ENCODE measurements at places on chromosomes 7 and 10.
A peak's percentile ranks its signal among the peaks of the same experiment; 100 is the strongest.

DNA sequence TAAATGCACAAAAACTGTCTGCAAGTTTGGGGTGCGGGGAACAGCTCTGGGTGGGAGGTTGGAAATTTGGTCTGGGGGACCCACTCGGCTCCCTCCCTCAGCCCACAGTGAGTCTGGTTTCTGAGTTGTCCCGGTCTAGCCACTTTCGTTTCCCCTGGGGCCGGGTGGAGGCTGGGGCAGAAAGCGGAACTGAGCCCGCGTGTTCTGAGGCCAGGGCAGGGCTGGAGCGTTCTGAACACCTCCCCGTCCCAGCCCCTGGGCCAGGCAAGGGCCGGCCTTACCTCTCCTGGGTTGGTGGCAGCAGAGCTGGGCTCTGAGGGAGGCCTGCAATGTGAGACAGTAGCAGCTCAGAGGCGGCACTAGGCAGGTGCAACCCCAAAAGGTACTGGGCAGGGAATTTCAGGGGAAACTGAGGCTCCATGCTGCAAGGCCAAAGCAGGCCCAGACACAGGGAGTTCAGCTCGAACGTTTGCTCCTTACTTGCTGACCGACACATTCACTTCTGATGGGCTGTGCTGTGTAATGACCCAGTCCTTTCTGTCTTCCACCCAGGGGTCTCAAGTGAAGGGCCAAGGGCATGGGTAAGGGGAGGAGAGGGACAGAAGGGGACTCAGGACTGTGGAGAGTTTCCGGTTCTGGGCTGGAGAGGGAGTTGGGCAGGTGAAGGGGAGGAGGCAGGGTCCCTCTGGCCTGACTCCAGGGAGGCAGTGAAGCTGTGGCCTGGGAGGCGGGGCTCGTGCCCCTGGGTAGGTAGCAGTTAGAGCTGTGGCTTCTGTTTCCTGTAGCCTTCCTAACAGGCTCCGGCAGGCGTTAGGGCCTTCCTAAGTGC lies 3.0 kb downstream of the IRF5 start:
- DNase-seq = peak; percentile 48

- peak; percentile 60 for DNase-seq
Observed at GRCh38 chr7:131225619-131226513, 101.8 kb upstream of the MKLN1 start.

GRCh38 chr10:133163889-133164815 lies 4.1 kb downstream of the KNDC1 start:
- DNase-seq = no peak

GRCh38 chr10:6254201-6254600 lies 51.5 kb downstream of the PFKFB3 start:
- DNase-seq = no peak

- no peak for DNase-seq
Observed at GRCh38 chr7:83796760-83797159, 147.8 kb upstream of the SEMA3E start.

DNA sequence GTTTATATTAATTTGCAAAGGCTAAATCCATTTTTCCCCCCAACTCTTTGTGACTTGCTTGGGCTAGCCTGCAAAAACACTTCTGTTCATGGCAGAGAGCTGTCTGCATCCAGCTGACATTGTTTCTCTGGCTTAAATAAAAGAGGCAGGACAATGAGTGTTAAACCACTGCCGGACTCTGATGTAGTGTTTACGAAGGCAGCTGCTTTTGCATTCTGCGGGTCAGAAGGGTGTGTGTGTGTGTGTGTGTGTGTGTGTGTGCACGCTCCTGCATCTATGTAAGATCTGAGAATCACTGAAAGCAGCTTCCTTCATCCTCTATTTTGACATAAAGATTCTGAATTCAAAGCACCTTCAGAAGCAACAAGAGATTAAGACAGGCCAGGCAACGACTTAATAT lies 28.3 kb downstream of the NRP1 start:
- DNase-seq = no peak

GRCh38 chr7:151570366-151570915 lies 50.7 kb upstream of the RHEB start:
- no peak for DNase-seq

DNA sequence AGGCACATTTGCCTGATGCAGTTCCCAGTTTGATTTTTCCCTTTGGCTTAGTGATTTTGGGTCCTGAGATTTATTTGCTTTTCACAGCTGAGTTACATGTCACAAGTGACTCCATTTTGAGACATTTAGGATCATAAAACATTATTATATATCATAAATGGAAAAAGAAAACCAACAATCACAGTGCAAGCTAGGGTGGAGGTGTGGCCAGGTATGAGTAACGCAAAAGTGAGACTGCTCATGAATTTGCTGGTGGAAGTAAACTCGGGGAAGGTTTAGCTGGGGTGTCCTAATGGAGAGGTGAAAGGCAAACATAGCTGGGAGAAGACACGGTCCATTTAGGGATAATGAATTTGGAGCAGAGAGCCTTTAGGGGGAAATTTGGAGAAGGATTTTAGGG lies 21.7 kb upstream of the UCN3 start:
- DNase-seq = no peak

DNA sequence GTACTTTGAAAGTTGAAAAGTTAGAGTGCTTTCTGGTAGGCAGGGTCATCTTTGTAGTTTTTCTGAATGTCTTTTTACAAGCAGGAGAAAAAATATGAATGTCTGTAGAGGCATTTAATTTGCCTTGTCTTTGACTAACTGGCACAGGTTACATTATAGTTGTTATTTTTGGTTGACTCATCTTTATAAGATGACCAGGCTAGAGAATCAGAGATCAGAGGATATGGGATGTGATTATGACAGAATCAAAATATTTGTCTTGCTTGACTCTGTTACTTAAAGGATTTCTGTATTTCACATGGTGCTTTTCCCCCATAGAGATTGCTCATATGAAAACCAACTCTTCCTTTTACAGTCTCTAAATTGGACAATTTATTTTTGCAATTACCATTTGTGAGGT lies 2.4 kb downstream of the ZMYND11 start:
- no peak for DNase-seq

DNA sequence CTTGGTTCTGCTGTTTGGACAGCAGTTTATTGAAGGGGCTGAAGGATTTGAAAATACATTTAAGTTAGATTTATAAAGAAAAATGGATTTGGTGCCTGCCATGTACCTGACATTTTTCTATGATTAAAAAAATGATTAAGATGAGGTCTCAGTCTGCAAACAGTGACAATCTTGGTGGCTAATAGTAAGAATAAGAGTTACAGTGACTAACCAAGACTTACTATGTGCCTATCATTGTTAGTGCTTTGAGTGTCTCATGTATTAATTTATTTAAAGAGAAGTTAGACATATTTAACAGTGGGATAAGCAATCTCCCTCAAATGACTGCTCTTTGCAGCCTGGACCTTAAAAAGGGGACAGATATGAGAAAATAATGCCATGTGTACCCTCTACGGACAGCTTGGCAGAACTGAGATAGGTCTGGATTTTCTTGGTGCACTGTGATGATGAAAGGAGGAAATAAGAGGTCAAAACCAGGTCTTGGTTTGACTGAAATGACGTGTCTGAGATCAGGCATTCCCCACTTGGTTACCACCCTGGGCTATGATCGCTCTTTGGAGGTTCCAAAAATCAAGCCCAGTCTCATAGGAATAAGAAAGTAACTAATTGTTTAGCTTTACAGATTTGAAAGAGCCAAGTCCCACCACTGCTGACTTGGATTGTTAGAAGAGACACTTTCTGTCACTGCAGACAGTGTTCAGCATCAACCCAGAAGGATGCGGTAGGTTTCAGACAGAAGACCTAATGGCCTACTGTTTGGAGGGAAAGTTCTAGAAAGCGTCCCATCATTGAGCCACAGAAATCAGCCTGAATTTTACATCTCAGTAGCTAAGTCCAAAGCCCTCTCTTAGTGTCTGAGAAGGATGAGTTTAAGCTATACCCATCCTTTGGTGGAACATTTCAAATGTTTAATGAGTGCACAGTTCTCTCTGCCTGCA lies 2.1 kb downstream of the CASP7 start:
- DNase-seq = no peak

DNA sequence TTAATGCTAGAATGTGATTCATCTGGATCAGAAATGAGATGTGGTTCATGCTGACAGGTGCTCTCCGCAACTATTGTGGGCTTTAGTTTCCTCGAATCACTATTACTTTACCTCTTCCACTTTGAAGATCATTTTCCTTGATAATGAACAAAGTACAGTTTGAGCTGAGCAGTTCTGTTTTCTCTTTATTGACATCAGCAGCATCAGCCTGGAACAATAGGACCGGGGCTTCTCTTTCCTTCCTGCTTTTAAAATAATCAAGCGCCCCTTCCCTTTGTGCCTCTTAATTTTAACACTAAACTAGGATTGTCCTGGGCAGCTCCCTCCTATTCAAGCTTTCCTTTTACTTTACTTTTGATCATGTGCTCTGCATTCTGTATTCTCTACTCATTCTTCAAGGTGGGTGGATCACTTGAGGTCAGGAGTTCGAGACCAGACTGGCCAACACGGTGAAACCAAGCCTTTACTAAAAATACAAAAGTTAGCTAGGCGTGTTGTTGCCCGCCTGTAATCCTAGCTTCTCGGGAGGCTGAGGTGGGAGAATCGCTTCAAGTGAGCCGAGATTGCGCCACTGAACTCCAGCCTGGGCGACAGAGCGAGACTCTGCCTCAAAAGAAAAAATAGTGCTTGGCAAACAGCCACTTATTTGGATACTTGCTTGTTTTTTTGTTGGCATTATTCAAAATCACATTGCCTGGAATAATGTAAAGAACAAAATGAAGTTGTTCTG lies 67.0 kb upstream of the RHEB start:
- DNase-seq = no peak

GRCh38 chr7:3272691-3273141 lies 28.3 kb upstream of the SDK1 start:
- DNase-seq = peak; percentile 20

- DNase-seq = no peak
Observed at GRCh38 chr7:44148961-44149536, 7.9 kb upstream of the MYL7 start.

- peak; percentile 83 for DNase-seq
Observed at GRCh38 chr10:71729161-71729636, 9.6 kb upstream of the C10orf105 start.

- peak; percentile 84 for DNase-seq
Observed at GRCh38 chr7:46811529-46811928, 770.4 kb downstream of the TNS3 start.

- no peak for DNase-seq
Observed at GRCh38 chr7:50307368-50308032, 3.0 kb downstream of the IKZF1 start.

GRCh38 chr7:43248961-43249822 lies 136.7 kb downstream of the HECW1 start:
- DNase-seq = peak; percentile 50

- DNase-seq = no peak
Observed at GRCh38 chr7:116173051-116174028, 37.0 kb upstream of the TES start.

DNA sequence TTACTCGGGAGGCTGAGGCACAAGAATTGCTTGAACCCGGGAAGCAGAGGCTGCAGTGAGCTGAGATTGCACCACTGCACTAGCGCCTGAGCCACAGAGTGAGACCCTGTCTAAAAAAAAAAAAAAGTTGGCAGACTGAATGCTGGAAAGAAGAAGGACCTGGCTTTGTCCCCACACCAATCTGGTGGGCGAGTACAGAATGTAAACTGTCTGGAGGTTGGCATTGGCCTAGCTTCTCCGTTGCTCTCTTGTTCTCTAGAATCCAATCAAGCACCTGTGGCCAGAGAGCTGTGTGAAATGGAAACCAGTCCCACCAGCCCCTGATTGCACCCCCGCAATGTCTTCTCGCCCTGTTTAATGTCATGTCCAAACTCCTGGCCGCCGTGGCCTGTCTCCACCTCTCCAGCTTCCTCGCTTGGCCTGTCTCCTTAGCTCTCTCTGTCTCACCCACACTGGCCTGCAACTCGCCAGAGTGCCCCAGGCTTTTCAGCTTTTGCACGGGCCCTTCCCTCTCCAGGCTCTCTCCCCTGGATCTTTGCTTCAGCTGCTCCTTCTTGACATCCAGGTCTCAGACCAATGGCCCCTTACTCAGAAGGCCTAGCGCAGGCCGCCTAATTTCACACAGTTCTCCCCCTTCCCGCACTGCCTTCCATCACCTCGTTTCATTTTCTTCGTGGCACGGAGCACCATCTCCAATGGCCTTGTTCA lies 670 bp upstream of the AGK start:
- no peak for DNase-seq

DNA sequence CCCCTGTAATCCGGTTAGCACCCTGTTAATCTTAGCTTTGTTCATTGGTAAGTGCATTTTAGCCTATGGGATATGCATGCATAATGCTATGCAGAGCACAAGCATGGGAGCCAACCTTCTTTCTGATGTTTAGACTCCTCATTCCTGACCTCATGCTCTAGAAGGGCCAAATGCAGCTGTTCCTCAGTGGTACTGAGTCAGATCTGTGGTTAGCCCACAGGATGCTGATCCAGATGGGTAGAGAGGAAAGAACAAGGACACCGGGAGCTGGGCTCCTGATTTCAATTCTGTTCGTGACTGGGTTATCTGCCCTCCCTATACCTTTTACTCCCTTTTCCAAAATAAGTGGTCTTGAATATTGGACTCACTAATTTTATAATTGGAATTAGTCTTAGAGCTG lies 31.7 kb upstream of the C10orf90 start:
- no peak for DNase-seq

GRCh38 chr10:120336911-120337540 lies 120.0 kb upstream of the PLPP4 start:
- DNase-seq = peak; percentile 73

- DNase-seq = no peak
Observed at GRCh38 chr7:129746857-129747529, 135.5 kb downstream of the NRF1 start.

- DNase-seq = no peak
Observed at GRCh38 chr7:1535100-1535458, 4.6 kb downstream of the MAFK start.

DNA sequence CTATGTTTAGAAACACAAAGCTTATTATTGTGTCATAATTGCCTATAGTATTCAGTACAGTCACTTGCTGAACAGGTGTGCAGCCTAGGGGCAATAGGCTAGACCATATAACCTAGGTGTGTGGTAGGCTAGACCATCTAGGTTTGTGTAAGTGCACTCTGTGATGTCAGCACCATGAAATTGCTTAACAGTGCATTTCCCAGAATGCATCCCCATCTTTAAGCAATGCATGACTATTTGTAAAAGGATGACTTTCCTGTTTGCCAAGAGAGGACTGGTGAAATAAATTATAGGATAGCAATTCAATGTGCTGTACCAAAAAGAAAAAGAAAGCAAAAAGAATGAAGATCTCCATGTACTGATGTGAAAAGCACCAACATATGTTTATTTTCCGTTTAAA lies 288.7 kb upstream of the AUTS2 start:
- DNase-seq = no peak

DNA sequence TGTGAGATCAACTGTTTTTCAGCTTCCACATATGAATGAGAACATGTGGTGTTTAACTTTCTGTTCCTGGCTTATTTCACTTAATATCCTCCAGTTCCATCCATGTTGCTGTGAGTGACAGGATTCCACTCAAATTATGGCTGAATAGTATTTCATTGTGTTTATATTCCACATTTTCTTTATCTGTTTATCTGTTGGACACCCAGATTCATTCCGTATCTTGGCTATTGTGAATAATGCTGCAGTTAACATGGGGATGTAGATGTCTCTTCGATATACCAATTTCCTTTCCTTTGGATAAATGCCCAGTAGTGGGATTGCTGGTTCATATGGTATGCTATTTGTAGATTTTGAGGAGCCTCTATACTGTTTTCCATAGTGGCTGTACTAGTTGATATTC lies 47.9 kb downstream of the GALNT11 start:
- no peak for DNase-seq

Measured in stomach (tissue), 19 donors.